ENCODE measurements at places on chromosomes 16 and 17.

- DNase-seq, result no peak
Measured at GRCh38 chr16:29789775-29790182, 772 bp upstream of the KIF22 start.

DNA sequence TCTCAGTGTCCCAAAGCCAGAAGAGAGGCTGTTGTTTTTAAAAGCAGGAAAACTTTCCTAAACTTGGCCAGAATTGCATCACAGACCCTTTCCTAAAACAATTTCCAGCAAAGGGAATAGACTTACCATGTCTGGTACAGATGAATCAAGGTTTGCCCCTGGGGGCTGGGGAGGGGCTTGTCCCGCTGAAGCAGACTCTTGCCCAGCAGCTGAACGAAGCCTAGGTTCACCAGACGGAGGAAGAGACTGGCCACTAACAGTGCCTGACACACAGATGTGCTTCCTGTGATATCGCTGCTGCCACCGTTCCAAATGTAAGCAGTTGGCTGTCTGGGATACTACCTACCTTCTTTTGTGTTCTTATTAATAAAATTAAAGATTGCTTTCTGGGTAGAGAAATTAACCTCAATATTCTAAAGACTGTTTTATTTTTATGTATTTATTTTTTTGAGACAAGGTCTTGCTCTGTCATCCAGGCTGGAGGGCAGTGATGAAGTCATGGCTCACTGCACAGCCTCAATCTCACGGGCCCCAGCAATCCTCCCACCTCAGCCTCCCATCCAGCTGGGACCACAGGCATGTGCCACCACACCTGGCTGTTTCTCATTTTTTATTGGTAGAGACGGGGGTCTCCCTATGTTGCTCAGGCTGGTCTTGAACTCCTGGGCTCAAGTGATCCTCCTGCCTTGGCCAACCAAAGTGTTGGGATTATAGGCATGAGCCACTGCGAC is 13.5 kb downstream of the PRCD start:
- DNase-seq, result no peak

- DNase-seq, result no peak
Measured at GRCh38 chr17:43125967-43126910, 1.1 kb upstream of the BRCA1 start.

GRCh38 chr16:30186782-30187555 is 3.6 kb downstream of the CORO1A start:
- no peak for DNase-seq

GRCh38 chr16:48597563-48598387 is 12.2 kb downstream of the N4BP1 start:
- DNase-seq, result no peak

GRCh38 chr16:28990375-28991040 is 5.7 kb downstream of the LAT start:
- DNase-seq, result no peak

DNA sequence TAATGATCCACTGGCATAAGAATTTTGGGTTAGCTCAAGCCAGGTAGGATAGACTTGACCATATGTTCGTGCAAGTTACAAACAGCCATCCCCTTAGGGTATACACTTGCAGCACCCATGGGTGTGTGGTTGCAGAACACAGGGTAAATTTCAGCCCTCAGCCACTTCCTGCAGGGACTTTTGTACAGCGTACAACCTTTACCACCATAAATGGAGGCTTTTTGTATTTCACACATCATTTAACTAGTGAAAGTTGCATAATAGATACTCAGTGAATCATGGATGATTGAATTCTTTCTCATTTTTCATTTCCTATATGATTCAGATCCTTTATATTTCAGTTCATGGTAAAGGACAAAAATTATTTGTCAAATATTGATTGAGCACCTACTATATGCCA is 473.9 kb downstream of the CDH13 start:
- no peak for DNase-seq

- DNase-seq, result no peak
Measured at GRCh38 chr17:50917418-50917743, 51.2 kb upstream of the TOB1 start.

DNA sequence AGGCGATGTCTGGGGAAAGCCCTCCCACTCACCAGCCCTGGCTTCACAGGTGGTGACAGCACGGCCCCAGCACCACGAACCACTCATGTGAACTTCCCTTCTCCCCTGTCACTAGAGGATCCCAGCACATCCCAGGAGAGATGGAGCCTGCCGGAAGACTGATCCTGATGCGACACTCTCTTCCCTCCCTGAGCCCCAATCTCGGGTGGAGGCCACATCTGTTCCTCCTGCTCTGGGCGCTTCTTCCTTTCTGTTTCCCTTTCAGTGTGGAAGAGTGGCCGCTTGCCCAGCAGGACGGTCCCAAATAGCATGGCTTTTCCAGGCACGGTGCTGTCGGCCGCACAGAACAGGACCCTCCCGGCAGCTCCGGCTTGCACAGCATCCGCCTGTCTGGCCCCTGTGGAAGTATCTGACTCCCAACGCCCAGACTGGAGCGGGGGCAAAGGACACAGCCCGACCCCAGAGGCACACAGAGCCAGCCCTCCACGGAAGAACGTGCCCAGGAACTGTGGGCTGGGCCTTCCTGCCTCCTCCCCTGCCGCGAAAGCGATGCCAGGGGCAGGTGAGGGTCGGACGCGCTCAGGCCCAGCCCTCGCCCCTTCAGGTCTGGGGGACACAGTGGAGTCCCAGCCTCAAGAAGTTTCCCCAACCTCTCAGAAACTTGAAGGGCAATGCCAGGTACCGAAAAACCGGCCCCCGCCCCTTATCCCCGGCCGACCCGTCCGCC is 37.6 kb downstream of the CBFA2T3 start:
- DNase-seq, result no peak

- DNase-seq, result no peak
Measured at GRCh38 chr16:31202414-31203375, at the start of gene PYCARD. TSS of gene PYCARD (minus strand) at chr16:31202760. CDS start at chr16:31202690, 70 bp downstream.

GRCh38 chr16:89335803-89336485 is 118.4 kb downstream of the ZNF778 start:
- DNase-seq, result no peak

DNA sequence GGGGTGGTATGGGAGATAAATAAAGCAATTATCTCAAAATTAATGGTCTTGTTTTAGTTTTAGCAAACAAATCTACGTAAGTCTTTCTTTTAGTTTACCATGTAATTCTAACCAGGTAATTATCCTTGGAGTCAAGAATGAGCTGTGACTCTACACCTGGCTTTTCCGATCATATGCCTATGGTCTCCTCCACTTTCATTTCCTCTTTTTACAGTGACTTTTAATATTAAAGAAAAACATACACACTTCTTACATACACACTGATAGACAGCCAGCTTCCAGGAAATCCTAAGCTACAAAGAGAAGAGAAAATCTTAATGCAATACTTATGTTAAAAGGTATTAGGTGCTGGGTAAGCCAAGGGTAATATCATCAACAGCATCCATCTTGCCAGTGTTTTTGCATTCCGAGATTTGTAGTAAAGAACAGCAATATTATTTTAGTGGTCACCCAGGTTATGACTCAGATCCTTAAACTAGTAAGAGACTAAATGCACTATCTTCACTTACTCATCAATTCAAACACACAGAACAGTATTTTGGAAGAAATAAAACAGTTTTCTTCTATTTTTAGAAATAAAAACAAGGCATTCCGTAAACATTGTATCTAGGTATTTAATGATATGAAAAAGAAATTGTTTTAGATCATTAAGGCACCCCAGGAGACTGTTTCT is 4.4 kb upstream of the IRX5 start:
- no peak for DNase-seq

GRCh38 chr17:45156242-45156641 is 5.4 kb upstream of the HEXIM2 start:
- no peak for DNase-seq

GRCh38 chr16:86495756-86496261 is 14.5 kb upstream of the FOXF1 start:
- DNase-seq, result no peak

DNA sequence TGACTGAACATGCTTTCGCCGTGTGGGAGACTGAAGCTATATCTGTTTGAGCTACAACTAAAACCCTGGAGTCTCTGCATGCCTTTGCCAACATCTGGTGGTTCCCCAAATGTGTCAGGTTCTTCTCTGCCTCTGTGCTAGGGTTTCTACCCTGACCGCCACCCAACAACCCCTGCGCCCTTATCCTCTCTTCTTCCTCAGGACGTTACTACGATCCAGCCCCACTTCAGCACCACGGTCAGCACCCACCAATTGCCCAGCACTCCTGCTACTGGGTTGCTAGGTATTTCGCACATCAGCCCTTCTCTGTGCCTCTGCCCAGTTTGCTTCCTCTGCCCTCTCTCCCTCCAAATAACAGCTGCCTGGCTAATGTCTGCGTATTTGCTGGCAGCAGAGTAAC is 106.3 kb upstream of the HSBP1 start:
- no peak for DNase-seq

DNA sequence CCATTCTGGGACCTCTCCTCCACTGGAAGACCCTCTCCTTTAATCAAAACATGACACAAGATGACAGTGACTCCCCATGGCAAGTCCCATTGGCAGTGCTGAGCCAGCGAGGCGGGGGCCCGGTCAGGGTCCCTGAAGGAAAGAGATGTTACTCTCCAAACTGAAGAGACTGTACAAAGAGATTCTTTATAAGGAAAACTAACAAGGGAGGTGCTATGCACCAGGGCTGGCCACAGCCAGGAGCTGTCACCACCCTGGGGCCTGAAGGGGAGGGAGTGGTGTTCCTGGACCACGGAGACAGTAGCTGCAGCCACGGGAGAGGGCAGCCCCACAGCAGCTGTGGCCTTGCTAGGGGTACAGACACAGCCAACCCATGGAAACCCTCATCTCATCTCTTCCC is 123.1 kb downstream of the XYLT1 start:
- no peak for DNase-seq

DNA sequence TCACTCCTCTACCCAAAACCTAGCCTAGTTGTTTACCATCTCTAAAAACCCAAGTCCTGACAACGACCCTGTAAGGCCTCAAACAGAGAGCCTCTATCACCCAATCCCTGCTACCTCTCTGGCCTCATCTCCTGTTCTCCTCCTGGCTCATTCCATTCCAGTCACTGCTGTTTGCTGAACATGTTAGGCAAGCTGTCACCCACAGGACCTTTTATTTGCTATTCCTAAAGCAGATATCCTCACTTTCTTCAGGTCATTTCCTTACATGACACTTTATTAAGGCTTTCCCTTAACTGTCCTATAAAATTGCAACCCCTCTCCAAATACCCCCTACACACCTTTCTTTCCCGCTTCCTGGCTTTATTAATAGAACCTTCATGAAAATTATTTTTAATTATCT is 85.1 kb downstream of the KANSL1 start:
- DNase-seq, result no peak

DNA sequence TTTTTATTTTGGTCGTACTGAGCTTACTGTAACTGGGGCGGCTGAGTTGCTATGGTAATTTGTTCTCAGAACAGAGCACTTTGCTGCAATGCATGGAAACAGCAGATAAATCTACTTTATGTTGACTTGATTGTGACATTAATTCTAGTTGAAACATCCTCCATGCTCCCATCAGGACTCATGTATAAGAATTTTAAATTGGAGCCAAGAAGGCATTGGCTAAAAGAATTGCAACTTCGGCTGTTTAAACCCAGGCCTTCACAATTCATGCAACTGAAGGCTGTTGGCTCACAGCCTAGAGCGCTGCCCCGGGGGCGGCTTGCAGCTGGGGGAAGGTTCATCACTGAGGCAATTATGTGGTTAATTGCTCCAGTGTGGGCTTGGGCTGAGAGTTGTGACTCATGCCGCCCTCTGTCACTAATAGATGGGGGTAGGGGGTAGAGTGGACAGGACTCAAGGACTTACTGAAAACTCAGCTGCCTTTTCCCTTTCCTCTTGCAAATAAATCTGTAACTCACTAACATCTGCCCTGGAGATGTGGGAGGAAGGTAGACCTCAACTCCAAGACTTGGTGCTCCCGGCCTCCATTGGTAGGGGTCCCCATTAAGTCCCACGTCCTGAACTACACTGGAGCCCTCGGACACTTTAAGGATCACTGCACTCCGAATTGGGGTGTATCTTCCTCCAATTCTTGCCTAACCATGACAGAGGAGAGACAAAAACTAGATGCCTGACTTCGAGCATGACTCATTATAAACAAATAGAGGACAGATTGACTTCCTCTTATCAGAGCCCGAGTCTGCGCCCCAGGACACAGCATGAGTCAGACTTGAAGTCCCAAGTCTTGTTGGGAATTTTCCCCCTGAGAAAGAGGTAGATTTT is 37.5 kb downstream of the ERCC4 start:
- peak; percentile 94 for DNase-seq

- no peak for DNase-seq
Measured at GRCh38 chr16:85853547-85854545, 45.1 kb upstream of the IRF8 start.

DNA sequence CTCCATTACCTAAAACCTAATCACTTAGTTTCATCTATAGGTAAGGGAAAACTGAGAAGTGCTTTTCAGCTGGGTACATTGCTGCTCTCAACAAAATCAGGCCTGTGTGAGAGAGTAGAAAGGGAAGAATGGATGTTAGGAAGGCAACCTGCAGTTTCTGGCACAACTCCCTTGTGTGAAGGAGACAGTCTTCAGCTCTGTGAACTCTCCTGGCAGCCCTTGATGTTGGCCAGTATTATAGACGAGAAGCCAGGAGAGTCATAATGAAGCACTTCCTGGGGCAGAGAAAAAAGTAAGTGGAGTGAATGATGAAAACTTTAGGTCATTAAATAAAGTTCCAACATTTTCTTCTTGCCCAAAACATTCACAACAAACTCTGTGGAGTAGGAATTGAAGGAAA is 260.1 kb downstream of the IRX3 start:
- no peak for DNase-seq

GRCh38 chr17:82734987-82735866 is at the start of gene FN3K:
TSS of gene FN3K (plus strand) at chr17:82735615. CDS start at chr17:82735637, 22 bp downstream.
- DNase-seq, result no peak

- DNase-seq, result no peak
Measured at GRCh38 chr16:23484510-23485256, 25.6 kb downstream of the GGA2 start.

GRCh38 chr16:85573045-85573695 is 40.0 kb upstream of the GSE1 start:
- DNase-seq, result no peak

GRCh38 chr17:72470121-72470705 is 349.4 kb downstream of the SOX9 start:
- no peak for DNase-seq

- DNase-seq, result no peak
Measured at GRCh38 chr16:65469116-65469515, 347.3 kb upstream of the CDH11 start.

DNA sequence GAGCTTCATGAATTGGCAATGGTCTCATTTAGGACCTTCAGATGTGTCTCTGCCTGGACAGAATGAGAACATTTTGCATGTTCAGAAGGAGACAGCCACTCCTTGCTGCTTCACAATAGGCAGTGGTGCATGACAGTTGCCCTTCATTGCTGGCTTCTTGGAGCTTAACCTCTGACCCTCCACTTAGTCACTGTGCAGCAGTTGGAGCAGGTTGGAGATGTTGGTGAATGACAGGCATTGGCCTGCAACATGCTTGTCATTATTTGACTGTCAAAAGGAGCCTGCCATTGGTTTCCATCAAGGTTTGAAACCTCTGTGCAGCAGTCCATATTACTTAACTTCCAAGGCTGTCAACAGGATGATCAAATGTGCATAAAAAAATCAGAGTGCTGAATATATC is 22.7 kb downstream of the FTO start:
- no peak for DNase-seq
